CD4-positive, alpha-beta memory T cell (primary cell): ENCODE measurements at places on chromosomes 13 and 19.

- DNase-seq = no peak
Measured at GRCh38 chr19:30896554-30896953, 452.7 kb downstream of the TSHZ3 start.

- DNase-seq = no peak
Measured at GRCh38 chr19:19500975-19501644, 14.2 kb downstream of the TSSK6 start.

DNA sequence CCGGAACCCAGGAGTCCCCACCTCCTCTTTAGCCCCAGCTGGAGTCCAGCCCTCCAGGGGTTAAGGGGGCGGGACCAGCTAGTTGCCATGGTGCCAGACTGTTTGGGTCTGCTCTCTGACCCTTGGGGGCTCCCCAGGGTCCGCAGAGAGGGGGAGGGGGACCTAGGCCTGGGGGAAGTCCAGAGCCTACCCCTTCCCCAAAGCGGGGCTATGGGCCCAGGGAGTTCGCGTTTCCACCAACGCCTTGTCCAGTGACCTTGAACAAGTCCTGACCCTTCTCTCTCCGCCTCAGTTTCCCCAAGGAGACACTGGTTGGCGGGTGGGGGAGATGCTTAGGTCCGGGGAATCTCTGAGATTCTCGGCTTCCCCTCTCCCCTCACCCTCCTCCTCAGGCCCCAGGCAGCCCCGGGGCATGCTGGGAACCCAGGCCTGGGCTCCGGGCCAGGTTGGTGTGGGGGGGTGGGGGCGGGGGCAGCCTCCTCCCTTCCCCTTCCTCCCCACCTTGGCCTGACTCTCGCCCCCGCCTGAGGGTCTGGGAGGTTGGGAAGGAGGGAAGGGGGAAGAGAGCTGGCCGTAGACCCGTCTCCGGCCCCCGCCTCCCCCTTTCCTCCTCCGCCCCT, 2.6 kb upstream of the SPACA6 start:
- DNase-seq = peak; percentile 68

- DNase-seq = no peak
Measured at GRCh38 chr19:18946918-18947317, 5.9 kb upstream of the HOMER3 start.

- DNase-seq = no peak
Measured at GRCh38 chr13:74168263-74168675, 34.1 kb upstream of the KLF12 start.

DNA sequence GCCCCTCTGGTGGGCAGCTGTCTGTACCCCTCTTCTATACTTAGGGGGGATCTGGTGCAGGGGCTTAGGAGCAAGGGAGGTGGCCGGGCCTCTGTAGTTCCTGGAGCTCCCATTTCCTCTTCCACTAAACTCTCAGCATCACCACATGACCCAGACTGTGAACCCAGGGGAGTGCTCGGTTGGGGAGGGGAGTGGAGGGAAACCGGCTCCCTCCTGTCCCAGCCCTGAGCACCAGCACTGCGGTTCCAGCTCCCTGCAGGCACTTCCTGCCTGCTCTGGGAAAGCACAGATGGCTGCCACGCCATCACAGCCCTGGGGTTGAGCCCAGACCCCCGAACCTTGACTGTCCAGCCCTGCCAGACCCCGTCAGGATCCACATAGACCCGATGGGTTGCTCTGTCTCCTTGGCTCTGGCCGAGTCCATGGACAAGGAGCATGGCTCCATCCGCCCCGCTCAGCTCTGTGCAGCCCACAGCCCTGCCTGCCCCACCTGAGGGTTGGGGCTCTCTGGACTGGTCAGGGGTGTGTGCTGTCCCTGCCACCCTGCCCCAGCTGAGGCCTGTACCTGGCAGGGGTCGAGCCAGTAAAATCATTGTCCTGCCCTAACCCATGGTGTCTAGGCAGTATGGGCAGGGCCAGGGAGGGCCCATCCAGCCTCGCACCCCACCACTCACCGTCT, 36.0 kb upstream of the SLC7A10 start:
- DNase-seq = no peak

GRCh38 chr19:31306006-31306753, 43.1 kb downstream of the TSHZ3 start:
- no peak for DNase-seq

- DNase-seq = no peak
Measured at GRCh38 chr19:13803038-13803437, 7.8 kb downstream of the ZSWIM4 start.

DNA sequence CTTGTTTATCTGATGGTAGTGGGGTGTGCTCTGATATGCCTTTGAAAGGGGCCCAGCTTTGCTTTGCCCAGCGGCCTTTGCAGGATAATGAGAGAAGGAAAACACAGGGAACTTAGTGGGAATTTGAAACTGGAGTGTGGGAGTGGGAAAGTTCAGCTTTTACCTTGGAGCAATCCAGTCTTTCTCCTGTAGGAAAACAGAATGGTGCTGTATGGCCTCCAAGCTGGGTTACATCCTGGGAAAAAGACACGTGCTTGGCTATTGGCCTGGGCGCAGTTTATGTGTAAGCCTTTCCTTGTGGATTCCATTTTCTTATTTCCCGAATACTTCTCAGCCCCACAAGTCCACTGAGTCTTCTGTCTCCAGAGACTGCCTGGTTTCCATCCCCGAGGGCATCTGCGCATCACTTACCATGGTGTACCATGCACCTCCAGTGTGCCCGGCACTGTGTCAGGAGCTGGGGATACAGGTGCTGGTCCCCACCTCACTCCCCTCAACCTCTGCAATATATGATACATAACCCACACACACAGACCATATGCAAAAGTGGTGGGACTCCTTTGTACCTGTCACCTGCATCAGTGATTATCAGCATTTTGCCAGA, 31.5 kb downstream of the ACTN4 start:
- DNase-seq = no peak

GRCh38 chr19:50547385-50548190, 20.6 kb downstream of the LRRC4B start:
- no peak for DNase-seq

- DNase-seq = no peak
Measured at GRCh38 chr13:47997384-47997783, 3.7 kb downstream of the SUCLA2 start.

DNA sequence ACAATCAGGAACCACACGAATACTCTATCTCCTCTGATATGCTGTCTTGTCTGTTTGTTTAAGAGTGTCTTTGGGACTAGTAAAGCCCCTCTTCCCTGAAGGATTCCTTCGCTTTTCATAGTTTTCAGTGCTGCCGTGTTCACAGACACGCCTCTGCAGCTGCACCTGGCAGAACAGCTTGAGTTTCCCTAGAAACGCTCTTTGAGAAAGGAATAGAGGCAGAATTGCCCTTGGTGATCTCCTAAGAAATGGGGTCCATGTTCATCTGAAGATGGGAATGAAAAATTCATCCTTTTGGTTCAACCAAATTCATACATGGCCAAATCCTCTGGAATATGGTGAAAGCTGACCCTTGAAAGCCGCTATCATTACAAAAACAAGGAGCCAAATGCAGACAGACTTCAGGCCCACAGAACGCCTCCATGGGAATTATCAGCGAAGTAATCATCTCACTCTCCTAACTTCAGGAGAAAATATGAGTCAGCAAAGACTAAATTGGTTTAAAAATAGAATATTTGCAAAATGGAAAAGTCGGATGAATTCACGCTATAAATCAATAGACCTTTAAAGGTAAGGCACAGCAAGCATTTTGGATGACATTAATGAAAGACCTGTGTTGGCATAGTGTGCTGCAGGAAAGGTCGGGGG, 5.5 kb downstream of the SACS start:
- DNase-seq = no peak

GRCh38 chr13:51035469-51035868, 75.6 kb downstream of the C13orf42 start:
- DNase-seq = no peak

DNA sequence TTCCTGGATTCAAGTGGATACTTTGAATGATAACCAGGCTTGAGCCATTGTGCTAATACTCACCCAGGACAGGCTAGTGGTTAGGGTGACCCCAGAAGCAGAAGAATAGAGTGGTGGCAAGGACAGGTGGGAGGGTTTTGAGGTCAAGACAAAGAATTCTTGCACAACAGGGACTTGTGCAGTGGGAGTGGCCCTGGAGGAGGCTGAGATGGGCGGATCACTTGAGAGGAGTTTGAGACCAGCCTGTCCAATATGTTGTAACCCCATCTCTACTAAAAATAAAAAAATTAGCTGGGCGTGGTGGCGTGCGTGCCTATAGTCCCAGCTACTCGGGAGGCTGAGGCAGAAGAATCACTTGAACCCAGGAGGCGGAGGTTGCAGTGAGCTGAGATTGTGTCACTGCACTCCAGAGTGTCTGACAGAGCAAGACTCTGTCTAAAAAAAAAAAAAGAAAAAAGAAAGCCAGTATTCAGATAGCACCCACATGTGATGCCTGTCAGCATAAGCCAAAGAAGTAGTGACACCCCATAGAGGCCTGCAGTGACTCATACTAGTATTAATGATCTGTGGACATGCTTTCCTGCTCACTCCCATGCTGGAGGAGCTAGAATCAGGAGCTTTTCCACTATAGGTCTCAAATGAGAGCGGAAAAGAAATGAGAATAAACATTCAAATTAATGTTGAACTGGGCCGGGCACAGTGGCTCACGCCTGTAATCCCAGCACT, 78.7 kb downstream of the RNF17 start:
- no peak for DNase-seq

GRCh38 chr19:13905634-13906520, at the start of the genes BRME1 and CC2D1A:
Gene BRME1, minus strand, starts transcription at chr19:13906117. Its CDS starts 1,225 bp downstream, at chr19:13904892.
Gene CC2D1A, plus strand, starts transcription at chr19:13906201. Its CDS starts 241 bp downstream, at chr19:13906442.
- DNase-seq = peak; percentile 92
